ENCODE measurements at places on chromosomes 13 and 19.

DNA sequence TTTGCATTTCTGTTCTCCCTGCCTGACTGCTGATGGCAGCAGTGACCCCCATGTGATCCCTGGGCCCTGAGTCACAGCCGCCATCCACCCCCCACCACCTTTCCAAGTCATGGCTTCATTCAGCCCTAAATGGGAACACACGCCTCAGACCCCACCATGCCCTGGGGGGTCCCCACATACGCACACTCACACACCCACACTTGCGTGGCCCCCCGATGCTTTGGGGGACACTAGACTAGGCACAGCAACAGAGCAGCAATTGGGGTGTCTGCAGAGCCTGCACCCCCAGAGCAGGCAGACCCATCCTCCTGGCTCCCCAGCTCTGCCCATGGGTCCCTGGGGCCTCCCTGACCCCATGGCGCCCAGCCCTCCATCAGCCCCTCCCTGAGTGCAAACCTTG, 5.5 kb upstream of the ISYNA1 start:
- no peak for DNase-seq

GRCh38 chr19:32489971-32490370, 84.4 kb downstream of the DPY19L3 start:
- no peak for DNase-seq

DNA sequence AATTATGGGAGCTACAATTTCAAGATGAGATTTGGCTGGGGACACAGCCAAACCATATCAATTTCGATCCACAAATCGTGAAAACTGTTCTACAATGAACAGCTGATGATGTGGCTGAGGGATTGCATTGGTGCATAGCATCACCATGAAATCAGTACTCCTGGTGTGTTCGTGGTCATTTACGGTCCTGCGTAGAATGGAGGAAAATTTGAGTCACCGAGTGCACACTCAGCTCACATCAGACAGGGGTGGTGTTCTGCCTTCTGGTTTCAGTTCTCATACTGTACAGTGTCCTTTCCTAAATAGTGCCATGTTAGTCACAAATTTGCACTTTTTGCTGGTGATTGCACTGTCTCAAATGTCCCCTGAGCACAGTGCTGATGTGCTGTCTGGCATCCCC, 39.2 kb downstream of the MYH14 start:
- no peak for DNase-seq

GRCh38 chr19:38684078-38684861, 36.8 kb downstream of the ACTN4 start:
- DNase-seq, result peak; percentile 57

GRCh38 chr13:53512635-53513034, 484.0 kb downstream of the OLFM4 start:
- no peak for DNase-seq

DNA sequence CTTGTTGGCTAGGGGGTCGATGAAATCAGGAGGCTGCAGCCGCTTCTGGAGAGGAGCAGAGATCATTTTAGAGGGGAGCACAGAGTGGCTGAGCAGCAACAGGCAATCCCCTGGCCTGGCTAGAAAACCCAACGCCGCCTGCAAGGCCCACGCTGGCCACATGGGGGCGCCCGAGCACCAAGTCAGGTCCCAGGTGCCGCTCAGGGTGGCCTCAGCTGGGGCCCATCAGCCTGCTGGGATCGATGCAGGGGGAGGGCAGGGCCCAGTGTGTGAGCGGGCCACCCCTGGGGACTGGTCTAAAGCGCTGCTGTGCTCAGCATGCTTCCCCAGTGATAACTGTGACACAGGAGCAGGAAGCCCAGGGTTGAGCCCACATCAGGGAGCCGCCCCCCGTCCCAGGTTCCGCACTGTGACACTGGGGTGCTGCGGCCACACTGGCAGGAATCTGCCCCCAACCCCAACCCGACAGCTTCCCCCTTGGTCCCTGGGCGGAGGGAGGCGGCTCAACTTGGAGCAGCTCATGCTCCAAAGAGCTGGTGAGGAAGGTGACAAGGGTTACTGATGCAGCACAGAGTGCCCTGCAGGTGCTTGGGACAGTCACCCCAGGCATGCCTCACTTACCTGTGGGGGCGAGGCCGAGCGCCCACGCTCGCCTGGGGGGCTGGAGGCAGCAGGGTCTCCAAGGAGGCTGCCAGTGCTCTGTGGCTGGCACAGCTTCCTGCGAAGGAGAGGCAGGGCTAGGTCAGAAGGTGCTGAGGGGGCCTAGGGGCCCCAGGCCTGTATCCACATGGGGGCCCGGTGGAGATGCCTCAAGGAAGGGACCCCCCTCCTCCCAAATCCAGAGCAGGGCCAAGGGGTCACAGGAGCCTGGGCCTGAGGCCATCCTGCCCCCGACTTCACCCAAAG, 13.3 kb upstream of the ISYNA1 start:
- peak; percentile 88 for DNase-seq
